ENCODE measurements at places on chromosomes 4 and X. TPM values are rescaled to one million over a fixed set of nuclear protein-coding genes. Genes with fewer than 3 reads are reported as not detected.

DNA sequence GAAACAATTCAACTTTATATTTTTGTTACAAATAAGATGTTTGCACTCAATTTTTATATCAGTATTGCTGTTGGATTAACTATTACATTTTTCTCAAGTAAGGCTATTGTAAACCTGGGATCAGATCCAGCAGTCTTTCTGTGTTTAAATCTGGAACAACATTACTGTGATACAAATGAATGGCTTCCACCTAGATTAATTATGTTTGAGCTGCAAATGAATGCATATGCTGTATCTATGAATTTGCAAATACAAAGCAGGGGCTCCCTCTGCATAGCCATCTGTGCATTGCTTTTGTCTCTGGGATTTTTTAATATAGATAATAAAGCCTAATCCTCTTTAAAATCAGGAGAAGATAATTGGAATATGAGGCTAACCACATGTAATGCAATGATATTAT, 69.8 kb upstream of the NEIL3 start:
- no peak for DNase-seq

NUDT10 gene
- total RNA-seq = 3.0 TPM

GRCh38 chr4:107283587-107284559, 247.8 kb upstream of the DKK2 start:
- DNase-seq = no peak

DNA sequence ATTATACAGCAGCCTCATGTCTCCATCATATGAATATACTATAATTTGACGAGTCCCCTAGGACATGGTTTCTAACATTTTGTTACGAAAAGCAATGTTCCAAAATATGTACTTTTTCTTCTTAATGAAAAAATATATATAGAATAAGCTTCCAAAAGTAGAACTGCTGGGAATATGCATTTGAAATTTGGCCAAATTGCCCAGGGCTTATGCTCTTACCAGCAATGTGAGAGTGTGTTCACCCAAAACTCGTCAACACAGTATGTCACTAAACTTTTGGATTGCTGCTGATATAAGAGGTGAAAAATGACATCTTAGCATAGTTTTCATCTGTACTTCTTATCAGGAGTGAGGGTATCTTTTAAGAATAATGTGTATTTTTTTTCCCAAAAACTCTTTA, 64.6 kb upstream of the STIM2 start:
- no peak for DNase-seq

DNA sequence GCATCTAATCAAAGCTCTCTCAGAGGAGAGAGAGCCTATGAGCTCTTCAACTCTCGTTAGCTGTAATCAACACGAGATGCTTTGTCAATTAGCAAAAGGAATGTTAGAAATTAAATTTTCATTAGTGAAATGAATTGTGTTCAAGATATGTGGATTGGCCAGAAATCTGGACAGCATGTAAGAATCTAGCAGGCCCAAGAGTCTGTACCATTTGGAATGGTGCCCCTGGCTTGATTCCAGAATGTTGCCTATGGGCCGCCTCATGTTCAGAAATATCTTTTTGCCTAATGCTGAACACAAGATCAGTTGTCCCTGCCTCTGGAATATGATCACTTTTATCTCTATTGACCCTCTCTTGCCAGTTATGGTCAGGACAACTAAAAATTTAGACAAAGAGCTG, 88.2 kb downstream of the RBM46 start:
- DNase-seq = no peak

SSX2B gene
- total RNA-seq = not detected

DNA sequence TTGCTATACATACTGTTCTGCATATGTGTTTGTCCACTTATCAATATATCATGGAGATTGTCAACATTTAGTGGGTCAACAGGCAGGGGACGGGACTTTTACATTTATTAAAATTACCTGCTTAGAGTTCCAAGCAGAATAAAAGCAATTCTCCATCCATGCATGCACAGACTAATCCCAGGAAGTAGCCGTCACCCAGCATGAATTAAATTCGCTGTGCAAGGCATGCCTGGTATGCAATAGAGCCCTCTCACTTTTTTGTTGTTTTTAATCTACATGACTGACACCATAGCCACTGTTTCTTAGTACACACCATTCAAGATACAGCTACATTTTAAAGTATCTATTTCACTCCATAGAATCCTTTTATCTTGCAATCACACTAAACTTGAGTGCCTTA, 108.9 kb downstream of the USP46 start:
- DNase-seq = no peak

GRCh38 chrX:86021652-86022289, 25.6 kb downstream of the CHM start:
- DNase-seq = no peak

CD38 gene
- total RNA-seq = 5.8 TPM

DNA sequence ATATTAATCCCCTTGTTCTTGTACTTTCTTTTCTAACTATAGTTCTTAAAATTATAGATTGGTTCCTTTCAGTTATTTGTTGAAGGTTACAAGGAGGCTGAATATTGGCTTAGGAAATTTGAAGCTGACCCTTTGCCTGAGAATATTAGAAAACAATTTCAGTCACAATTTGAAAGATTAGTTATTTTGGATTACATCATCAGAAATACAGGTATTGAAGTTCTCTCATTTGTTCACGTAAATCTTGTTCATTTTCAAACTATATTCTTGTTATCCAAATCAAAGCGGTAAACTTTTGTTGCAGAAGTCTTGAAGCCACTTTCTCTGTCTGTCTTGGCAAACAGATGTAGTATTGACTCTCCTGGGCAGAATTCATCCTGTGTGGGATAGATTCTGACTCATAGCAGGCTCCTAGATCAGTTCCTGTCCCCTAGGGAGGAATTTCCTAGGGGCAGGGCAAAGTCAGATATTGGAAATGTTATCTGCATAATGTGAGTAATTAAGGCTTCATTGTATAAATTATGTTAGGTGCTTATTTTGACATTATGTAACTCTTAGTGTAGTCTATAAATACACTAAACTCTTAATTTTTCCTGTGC, 25.2 kb downstream of the PI4K2B start:
- DNase-seq = no peak

GRCh38 chrX:103393487-103393886, 17.1 kb downstream of the BEX3 start:
- no peak for DNase-seq

GRCh38 chrX:152635941-152636340, 1.8 kb upstream of the GABRQ start:
- no peak for DNase-seq

DNA sequence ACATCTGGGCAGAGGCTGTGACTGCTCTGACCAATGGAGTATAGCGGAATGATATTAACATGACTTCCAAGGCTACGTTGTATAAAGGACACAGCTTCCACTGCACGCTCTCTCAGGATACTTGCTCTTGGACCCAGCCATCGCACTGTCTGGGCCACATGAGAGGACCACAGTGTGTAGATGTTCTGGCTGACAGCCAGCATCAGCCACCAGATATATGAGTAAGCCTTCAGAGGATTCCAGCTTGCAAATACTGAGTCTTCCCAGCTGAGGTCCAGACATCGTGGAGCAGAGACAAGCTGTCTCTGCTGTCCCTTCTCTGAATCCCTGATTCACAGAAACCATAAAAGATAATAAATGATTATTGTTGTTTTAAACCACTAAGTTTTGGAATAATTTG, 146.8 kb upstream of the USP9X start:
- no peak for DNase-seq

Measured in esophagus muscularis mucosa (tissue), 4 donors.